ENCODE measurements at places on chromosomes 3 and 15.

DNA sequence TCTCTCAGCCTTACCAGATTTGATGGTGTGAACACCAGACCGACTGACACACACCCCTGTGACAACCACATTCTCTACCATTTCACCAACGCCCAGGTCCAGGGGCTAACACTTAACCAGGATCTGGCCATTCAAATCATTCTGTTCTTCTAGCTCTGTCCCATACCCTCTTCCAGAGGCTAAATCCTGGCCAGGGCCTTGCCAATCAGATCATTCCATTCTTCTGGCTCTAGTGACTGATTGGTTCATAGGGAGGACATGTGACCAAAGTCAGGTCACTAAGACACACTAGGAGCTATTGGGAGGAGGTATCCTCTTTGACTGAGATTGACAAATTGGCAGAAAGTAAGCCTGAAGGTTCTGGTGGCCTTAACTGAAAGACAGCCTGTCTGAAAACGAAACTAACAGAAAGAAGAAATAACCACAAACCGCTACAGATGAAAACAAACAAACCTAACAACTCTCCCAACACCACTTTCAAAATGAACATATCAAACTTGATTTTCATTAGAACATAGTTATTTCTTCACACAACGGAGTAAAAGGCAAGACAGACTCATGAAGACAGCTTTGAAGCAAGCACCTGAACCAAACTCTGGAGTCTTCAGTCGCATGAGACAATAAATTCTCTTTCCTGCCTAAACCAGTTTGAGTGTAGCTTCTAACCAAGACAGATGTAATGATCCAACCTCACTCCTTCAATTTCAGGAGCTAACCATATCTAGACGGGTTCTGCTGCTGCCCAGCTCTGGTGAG lies 68.5 kb downstream of the TRANK1 start:
- DNase-seq = peak; percentile 59

DNA sequence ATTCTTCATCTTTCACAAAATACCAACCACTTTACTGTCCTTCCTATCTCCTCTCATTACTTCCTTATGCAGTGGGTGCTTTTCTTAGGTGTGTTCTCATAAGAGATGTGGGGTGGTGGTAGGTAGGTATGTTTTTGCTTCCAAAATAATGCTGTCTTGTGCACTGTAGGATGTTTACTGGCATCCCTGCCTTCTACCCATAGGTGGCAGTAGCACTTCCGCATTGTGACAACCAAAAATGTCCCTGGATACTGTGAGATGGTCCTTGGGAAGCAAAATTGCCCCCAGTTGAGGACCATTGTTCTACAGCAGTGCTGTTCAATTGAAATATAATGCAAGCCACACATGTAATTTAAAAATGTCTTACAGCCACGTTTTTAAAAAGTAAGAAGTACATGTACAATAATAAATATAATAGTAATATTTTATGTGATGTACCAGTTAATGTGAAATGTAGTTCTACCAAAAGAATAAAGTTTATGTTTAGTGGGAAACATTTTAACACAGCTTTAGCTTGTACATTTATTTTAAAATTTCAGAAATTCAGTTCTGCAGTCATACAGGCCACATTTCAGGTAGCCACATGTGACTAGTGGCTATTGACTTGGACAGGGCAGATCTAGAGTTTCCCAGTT lies 75.2 kb downstream of the NEO1 start:
- DNase-seq = peak; percentile 36

- peak; percentile 63 for DNase-seq
These were observed 27.6 kb upstream of the ATP8B4 start for GRCh38 chr15:50146632-50147031.

- peak; percentile 71 for DNase-seq
These were observed 23.4 kb upstream of the MAP4 start for GRCh38 chr3:48039487-48040190.

GRCh38 chr3:124584245-124584551 lies 146.1 kb upstream of the UMPS start:
- DNase-seq = no peak

DNA sequence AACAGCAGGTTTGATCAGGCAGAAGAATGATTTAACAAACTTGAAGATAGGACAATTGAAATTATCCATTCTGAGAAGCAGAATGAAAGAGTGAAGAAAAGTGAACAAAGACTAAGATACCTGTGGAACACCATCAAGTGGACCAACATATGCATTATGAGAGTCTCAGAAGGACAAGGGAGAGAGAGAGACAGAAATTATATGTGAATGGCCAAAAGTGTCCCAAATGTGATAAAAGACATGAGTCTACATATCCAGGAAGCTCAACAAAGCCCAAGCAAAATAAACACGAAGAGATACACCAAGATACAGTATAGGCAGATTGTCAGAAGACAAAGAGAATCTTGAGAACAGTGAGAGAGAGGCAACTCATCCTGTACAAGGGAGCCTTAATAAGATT lies 5.6 kb upstream of the NR1I2 start:
- DNase-seq = no peak

- DNase-seq = no peak
These were observed 54.5 kb downstream of the MRPS25 start for GRCh38 chr3:15010664-15011063.
